ENCODE measurements at places on chromosomes 3 and 15. TPM values are rescaled to one million over a fixed set of nuclear protein-coding genes. Genes with fewer than 3 reads are reported as not detected.

Gene KLHL40
- total RNA-seq, result not detected

Gene CCR8
- total RNA-seq, result 87.2 TPM

- no peaks in the 10 kb centered on the region for H3K36me3 ChIP-seq
- DNase-seq, result no peak
- H3K27ac ChIP-seq, result no peak overlapping the region
- no peaks in the 10 kb centered on the region for H3K27me3 ChIP-seq
Measured at GRCh38 chr3:176623468-176624150, 573.7 kb downstream of the TBL1XR1 start.

Gene TMEM40
- total RNA-seq, result 4.4 TPM

Gene LINGO1
- total RNA-seq, result not detected

Gene GREM1
- total RNA-seq, result not detected

DNA sequence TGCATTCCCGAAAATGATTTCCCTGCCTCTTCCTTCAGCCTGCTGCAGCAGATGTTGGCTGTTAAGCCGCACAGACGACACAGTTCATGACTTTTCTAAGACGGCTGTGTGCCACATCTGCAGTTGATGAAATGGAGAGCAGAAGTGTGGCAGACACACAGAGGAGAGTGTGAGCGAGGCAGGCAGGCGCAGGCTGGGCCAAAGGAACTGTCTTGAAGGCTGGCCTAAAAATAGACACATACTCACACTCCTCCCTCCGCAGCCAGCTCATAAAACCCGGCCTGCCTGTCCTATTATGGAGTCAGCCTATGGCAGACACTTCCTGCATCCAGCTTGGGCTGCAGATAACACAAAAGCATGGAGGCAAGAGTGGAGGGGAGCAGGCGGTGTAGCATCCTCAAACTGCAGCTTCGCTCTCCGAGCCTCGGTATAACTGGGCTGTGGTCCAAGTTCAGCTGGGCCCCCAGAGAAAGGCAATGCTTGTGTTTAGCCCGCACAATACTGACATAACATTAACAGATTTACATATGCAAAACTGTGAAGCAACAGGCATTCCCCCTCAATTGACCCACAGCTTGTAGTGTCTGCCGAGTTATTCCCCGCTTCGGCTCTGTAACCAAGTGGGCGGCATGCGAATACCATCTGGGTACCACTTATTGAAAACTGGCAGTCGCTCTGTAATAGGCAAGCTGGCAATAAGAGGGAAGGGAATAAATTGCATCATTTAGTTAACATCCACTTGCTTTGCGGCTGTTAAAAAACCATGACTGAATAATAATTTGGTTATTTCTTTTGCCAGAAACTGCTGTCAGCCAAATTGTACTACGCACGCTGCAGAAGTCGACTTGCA lies 40.8 kb downstream of the FOXP1 start:
- H3K4me1 ChIP-seq, result no peaks in the 10 kb centered on the region
- DNase-seq, result no peak
- H3K36me3 ChIP-seq, result no peaks in the 10 kb centered on the region
- no peaks in the 10 kb centered on the region for H3K27me3 ChIP-seq
- no peak overlapping the region for H3K27ac ChIP-seq
- H3K4me3 ChIP-seq, result no peak overlapping the region

Gene SLC25A20
- total RNA-seq, result 8.0 TPM

Measured in CD4-positive, CD25-positive, alpha-beta regulatory T cell (primary cell).